HAP-1 (cell line): ENCODE measurements at places on chromosomes 12 and 14.

DNA sequence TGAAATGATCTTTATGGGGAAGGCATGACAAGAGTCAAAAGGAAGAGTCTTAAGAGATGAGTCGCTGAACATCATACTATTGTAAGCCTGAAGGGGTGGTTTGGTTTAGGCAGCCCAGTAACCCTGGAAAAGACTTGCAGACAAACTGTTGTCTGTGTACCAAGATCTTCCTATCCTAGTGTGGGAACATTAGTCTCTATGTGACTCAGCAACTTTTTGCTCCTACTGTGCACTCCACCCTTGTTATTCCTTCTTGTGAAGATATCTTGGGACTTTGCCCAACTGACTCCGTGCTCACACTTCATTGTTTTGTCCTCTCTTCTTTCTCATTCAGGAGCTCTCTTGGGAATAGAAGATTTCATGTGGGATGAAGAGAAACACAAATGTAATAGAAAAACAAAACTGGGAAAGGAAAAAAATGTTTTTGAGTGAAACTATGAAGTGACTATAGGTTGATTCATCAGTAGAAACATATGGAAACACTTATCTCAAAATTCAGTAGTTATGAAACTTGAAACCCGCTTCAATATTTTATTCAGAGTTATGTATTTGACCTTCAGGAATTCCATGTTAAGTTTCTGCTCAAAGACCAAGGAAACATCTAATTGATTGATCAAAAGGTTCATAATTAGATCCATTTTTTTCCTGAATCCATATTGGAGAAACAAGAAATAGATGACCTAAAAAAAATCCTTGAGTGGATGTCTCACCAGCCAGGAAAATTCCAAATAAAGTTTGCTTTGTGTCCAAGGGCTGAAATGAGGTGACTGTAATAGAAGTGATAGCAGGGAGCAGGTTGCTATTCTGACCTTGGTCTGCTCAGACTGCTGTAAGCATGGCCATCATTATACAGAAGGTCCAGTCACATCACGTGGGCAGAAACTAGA lies 67.2 kb downstream of the BTG1 start:
- no peak for DNase-seq

DNA sequence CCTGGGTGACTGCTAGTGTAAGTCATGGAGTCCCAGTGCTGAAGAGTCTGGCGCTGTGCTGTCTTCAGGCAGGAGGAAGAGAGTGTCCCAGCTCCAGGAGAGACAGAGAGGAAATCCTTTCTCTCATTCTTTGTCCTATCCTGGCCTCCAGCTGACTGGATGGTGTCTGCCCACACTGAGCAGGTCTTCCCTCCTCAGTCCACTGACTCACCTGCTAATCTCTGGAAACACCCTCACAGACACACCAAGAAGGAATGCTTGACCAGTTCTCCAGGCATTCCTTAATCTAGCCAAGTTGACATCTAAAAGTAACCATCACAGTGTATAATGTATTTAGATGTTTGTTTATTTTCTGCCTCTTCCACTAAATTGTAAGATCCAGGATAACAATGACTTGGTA lies 53.9 kb downstream of the EMP1 start:
- DNase-seq: no peak

GRCh38 chr12:56223571-56224101 lies 506 bp upstream of the NABP2 start:
- no peak for DNase-seq

DNA sequence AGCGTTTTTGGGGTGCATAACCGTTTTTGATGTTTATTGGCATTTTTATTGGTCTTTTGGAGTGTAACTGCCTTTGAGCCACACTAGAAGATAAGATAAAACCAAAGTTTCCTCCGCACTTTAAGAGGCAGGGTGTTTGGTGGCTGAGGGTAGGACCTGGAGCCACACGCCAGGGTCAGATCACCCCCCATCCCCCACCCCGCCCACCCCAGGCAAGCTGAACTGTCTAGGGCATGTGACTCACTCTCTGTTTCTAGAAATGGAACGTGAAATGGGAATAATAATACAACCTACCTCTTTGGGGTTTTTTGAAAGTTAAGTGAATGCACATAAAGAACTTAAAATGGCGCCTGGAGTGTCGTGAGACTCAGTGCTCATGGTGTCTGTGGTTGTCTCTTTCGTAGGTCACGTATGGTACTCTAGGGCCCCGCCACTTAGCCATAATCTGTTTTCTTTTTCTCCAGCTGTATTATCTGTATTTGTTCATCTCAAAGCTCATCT lies 56.0 kb downstream of the PPP2R5C start:
- DNase-seq: no peak

GRCh38 chr14:92988786-92989755 lies 66.1 kb downstream of the CHGA start:
- DNase-seq: no peak

- no peak for DNase-seq
Measured at GRCh38 chr12:11171969-11172675, 1.1 kb downstream of the SMIM10L1 start.

- no peak for DNase-seq
Measured at GRCh38 chr14:21102521-21103410, 1.9 kb downstream of the TMEM253 start.

DNA sequence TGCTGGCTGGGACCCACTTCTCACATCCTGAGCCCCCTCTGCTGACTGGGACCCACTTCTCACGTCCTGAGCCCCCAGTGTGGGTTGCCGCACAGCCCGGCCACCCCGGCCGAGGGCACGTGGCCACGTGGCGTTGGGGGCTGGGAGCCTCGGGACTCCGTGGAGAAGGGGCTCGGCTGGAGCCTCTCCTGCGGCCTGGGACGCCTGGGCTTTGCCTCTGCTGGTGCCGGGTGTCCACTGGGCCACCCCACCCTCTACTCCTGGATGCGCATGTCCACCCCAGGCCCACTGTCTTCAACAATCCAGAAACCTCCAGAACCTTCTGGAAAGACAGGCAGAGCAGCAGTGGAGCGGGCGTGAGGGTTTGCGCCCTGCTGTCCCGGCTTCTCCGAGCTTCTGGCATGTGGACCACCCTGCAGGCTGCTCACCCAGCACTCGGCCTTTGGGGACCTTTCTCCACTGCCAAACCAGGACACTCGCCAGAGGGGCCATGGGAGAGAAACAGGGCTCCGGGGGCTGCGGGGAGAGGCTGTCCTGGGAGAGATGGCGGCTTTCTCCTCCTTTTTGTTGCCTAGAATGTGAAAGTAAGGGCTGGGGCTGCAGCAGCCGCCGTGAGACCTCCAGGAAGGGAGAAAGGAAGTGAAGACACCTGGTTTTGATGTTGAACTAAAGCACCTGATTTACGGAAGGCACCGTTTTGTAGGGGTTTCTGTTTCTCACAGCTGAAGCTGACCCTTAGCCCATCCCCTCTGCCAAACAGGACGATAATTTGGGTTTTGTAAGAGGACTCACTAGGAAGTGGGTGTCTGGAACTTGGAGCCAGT lies 30.0 kb downstream of the NOC4L start:
- no peak for DNase-seq

DNA sequence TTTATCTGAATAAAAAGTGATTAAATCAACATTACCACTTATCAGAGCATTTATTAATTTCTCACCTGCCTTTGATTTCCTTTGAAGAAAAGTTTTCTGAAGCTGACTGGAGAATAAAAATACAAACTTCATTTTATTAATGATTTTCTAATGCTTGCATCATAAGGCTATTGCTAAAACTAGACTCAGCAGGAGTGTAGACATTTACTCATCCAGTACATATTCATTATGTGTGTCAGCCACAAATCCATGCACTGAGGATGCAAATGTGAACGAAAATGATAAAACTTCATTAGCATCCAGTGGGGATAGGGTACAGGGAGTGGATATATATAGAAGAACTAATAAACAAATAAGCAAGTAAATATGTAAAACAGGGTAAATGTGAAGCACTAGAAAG lies 74.6 kb downstream of the SLCO1B3 start:
- no peak for DNase-seq

GRCh38 chr14:102893452-102893851 lies 29.0 kb upstream of the AMN start:
- no peak for DNase-seq

- no peak for DNase-seq
Measured at GRCh38 chr12:94112121-94112520, 36.3 kb upstream of the PLXNC1 start.

DNA sequence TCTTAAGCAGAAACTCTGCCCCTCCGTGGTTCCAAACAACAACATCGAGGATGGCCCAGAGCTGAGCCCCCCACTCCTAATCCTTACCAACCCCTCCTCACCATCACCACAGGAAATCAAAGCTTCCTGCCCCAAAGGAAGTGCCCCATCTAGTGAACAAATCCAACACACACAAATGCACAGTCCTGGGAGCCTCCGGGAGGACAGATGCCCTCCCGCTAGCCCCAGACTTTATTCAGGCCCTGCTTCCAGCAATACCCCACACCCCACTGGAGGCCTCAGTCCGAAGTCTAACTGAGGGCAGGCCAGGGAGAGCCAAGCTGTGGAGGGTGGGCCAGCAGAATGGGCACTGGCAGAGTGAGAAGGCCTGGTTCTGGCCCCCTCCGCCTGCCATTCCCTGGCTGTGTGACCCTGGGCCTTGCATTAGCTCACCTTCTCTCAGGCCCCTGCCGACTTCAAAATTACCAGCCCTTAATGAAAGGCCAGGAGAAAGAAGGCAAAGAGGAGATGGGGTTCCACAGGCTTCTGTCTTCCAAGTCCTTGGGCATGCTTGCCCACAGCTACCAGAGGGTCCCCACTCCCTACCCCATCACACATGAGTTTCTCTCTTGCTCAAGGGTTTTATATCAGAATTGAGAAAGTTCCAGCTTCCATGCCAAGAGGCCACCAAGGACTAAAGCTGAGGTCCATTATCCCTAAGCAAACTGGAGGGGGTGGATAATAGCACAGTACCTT lies 2.3 kb downstream of the HDAC7 start:
- DNase-seq: no peak

DNA sequence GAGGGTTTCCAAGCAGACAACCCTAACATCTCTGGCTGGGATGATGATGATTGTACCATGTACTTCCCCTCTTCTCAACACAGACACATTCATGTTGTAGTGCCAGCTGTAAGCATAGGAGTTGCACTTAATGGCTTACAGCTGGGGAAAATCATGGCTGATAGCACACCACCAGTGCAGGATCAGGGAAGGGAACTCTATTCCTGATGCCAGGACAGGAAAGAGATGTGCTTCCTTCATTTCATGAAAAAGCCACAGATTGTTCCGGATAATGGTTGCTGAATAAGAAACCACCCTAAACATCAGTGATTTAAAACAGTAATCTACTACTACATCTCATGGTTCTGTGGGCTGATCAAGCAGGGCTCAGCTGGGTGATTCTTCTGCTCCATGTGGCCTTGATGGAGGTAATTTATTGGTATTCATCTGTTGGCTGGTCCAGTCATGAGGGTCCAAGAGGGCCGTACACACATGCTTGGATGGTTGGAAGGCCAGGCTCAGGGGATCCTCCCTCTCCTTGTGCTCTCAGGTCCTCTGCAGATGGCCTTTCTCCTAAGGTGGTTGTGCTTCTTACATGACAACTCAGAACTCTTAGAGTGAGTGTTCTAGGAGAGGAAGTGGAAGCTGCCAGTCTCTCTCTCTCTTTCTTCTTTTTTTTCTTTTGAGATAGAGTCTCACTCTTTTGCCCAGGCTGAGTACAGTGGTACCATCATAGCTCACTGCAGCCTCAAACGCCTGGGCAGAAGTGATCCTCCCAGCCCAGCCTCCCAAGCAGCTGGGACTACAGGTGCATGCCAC lies 16.5 kb downstream of the TRAF3 start:
- DNase-seq: no peak

DNA sequence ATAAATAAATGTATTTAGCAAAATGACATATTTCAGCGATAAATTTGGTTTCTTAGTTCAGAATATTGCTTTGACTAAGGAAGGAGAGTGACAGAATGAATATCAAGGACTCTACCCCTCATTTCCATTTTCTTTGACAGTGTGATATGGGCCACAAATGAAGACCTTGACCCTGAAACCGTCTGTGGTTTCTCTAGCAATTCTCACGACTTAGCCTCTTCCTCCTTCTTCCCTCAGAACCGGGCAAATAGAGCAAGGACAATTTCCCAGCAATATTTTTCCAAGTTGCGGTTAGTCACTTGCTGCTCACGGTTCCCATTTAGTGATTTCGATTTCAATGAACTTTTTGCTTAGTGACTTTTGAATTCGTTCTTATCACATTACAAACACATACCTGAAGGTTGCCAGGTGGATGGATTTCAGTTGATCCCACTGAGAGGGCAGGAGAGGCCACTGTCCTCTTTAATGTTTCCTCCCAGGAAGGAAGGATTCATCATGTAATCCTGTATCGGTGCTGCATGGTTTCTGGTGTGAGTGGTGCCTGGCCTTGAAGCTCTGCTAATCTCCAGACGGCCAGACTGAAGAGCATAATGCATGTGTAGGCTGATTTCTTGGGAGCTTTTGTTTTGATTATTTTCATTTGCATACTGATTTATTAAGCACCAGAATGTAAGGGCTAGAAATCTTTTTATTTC lies 77.6 kb downstream of the CHST11 start:
- no peak for DNase-seq

- DNase-seq: peak; percentile 82
Measured at GRCh38 chr12:89645434-89645833, 63.2 kb downstream of the ATP2B1 start.

DNA sequence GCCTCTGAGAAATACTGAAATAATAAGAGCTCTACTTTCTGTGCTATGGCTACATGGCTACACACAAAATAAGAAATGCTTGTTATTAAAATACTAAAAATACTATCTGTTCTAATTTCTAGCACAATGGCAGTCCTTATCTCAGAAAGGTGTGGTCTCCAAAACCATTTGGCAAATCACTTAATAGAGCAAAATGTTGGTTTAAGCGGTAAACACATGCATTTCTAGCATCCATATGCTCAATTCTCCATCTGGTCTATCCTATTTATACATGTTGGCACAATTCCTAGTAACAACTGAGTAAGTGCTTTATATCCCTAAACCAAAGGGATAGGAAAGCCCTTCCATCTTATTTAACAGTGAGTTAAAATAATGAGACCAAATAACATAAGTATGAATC lies 107.0 kb downstream of the PAPLN start:
- no peak for DNase-seq

GRCh38 chr12:16726879-16727278 lies 120.9 kb upstream of the LMO3 start:
- DNase-seq: no peak

DNA sequence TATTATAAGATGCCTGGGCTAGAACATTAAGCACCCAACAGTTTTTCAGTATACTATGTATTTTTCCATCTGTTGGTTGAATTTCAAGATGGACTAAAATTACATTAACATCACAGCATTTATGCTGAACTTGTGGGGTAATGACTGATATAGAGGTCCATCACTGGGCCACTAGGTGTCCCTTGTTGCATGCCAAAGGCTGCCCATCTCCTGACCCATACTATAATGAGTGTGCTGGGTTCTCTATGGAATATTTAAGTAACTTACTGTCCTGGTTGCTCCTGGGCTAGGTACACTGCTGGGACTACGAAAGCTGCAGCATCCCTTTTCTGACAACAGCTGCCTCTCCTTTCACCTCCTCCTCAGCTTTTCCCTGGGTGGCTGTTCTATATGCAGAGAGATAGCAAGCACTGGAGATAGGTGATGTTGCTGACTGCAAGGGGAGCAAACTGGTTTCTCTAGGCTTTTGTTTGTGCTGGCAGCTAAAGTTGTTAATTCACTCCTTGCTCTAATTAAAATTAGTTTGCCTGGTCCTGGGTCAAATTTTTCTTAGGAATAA lies 138.6 kb upstream of the TRHDE start:
- DNase-seq: no peak
